ENCODE measurements at places on chromosomes 4 and X. TPM values are rescaled to one million over a fixed set of nuclear protein-coding genes. Genes with fewer than 3 reads are reported as not detected.

GRCh38 chr4:181420950-181421349 lies 822.3 kb upstream of the TENM3 start:
- ATAC-seq, result no peak

DNA sequence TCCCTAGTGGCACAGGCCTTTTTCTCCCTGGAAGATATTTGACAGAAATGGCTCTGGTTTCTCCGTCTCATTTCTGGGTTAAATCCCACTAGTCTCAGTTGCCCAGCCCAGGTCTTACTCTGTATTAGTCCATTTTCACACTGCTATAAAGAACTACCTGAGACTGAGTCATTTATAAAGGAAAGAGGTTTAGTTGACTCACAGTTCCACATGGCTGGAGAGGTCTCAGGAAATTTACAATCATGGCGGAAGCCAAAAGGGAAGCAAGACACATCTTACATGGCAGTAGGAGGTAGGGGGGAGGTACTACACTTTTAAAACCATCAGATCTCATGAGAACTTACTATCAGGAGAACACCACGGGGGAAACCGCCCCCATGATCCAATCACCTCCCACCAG lies 81.9 kb downstream of the FHDC1 start:
- ATAC-seq, result no peak

DNA sequence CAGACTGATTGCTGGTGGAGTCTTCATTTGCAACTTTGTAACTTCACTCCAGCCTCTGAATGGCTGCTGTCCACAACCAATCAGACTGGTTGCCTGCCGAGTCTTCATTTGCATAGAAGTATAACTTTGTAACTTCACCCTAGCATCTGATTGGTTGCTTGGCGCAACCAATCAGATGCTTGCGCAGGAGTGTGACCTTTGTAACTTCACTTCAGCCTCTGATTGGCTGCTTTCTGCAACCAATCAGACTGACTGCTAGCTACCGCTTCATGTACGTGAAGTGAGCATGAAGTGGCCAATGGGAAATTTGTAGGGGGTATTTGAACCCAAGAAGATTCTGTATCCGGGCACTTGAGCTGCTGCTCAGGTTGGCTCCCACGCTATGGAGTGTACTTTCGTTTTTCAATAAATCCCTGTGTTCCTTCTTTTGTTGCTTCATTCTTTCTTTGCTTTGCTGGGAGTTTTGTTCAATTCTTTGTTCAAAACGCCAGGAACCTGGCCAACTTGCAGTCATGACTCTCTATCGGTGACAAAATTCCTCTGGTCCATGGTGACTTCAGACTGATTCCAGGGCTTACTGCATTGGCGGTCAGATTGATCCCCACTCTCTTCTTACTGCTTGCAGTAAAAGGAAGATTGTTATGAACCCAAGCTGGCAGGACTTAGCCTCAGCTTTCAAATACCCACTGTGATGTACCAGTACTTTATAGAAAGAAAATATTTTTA lies 46.4 kb upstream of the FGG start:
- ATAC-seq, result no peak

DNA sequence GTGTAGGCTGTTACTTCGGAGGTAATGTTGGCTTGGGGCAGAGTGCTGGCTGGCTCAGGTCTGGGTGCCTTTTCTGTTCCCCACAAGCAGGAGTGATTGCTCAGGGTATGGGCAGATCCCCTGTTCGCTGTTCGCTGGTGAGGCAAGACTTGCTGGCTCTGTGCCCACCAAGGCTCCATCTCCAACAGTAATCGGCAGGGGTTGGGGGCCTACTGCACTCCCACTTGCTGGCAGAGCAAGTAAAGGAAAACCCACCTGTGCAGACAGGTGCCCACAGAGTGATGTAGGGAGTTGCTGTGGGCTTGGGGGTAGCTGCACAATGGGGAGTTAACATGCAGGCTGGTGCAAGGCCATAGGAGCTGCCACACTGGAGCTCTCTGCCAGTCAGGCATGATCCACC lies 8.0 kb upstream of the TMSB15C start:
- ATAC-seq, result no peak

GRCh38 chr4:144203155-144203554 lies 62.6 kb upstream of the GYPA start:
- no peak for ATAC-seq

GRCh38 chr4:41446981-41447725 lies 90.8 kb upstream of the LIMCH1 start:
- ATAC-seq, result no peak

GRCh38 chrX:79412972-79413371 lies 45.8 kb upstream of the ITM2A start:
- no peak for ATAC-seq

DNA sequence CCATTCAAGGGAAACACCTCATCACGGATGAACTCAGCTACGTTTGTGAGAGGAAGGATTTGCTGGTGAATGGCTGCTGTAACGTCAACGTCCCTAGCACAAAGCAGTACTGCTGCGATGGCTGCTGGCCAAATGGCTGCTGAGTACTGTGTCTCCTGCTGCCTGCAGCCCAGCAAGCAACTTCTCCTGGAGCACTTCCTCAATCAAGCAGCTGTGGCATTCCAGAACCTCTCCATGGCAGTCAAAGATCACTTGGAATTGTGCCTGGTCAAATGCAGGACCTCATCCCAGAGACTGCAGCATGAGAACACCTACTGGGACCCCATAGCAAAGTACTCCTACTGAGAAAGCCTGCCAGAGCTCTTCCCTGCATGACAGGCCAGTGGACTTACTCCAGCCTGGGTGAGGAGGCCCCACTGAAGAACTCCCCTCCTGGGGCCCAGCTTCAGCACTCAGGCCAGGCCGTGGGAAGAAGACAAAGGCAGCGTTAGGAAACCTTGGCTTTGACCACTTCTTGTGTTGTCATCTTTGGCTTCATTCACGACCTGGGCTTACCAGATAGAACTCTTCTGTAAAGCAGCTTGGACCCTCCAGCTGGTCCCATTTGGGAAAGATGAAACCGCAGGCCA lies 244.3 kb downstream of the RBMX2 start:
- ATAC-seq, result no peak

Gene SCRG1
- total RNA-seq, result 1.4 TPM

Gene STBD1
- 20.2 TPM for total RNA-seq

Gene AVPR2
- total RNA-seq, result 7.9 TPM

Gene ESX1
- not detected for total RNA-seq

All from gastroesophageal sphincter (tissue), 4 donors.